Renal pelvis (tissue), 12 donors: ENCODE measurements at places on chromosomes 12 and 14. TPM values are rescaled to one million over a fixed set of nuclear protein-coding genes. Genes with fewer than 3 reads are reported as not detected.
A peak's percentile ranks its signal among the peaks of the same experiment; 100 is the strongest.

- peak; percentile 35 for DNase-seq
These were observed 397.8 kb downstream of the FUT8 start for GRCh38 chr14:65810322-65810721.

DNA sequence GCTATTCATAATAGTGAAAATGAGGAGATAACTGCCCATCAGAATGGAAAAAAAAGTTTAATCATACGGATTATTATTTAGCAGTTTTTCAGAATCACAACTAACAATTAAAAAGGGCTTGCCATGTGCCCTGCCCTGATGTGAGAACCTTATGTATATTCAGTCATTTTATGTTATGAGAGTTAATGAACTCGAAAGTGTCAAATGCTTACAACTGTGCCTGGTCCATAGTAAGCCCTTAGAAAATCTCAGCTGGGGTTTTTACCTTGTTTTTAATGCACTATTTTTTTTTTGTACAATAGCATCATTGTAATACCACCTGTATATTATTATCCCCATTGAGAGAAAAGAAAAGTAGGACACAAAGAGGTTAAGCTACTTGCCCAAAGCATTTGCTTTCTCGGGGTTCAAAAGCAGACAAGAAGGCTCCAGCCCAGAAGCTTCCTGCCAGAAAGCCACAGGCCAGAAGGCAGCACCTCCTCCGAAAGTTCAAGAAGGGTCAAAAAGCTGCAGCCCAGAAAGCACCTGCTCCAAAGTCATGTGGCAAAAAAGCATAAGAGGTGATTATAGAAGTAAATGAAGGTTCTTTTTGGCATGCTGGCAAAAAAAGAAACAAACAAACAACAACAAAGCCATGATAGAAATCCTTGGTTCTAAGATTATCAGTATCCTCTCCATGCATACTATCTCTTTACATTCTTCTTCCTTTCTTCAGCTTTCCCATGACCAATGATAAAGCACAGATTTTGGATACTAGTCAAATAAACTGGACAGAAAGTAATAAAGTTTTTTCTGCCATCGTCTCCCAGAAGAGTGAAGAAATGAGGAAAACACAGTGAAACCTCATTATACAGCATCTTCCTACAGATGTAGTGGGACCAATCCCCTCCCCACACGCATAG lies 59.1 kb upstream of the NAP1L1 start:
- DNase-seq, result no peak

GRCh38 chr14:51004801-51005526 lies 60.7 kb upstream of the PYGL start:
- no peak for DNase-seq

- DNase-seq, result no peak
These were observed 68.1 kb downstream of the CRADD start for GRCh38 chr12:93745286-93745685.

GRCh38 chr12:67202011-67202677 lies 67.0 kb upstream of the CAND1 start:
- DNase-seq, result no peak

GRCh38 chr14:73136085-73136386 lies 271 bp upstream of the PSEN1 start:
- DNase-seq, result no peak

Gene TBC1D30
- 7.4 TPM for polyA plus RNA-seq

Gene PIP4K2C
- polyA plus RNA-seq, result 37.9 TPM

Gene SAMD4A
- 12.8 TPM for polyA plus RNA-seq

Gene MYO1A
- polyA plus RNA-seq, result 0.14 TPM
